CD4-positive, CD25-positive, alpha-beta regulatory T cell (primary cell): ENCODE measurements at places on chromosomes 4 and X.

DNA sequence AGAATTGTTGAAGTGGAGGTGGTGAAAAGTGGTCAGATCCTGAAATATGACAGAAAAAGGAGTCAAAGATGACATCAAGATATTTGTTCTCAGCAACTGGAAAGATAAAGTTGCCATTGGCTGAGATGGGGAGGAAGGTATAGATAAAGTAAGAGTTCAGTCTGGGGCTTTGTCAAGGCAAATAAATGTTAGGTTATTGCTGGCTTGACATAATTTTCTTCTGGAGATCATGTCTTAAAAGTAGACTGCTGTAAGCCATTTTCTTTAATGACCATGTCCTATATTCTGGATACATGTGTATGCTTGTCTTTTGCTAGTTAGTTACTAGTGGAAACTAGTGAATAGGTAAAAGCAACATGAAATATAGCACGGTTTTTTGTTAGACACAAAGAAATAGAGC, 5.6 kb downstream of the USP53 start:
- DNase-seq, result no peak

GRCh38 chrX:96721354-96721753, 36.7 kb downstream of the DIAPH2 start:
- DNase-seq, result no peak

DNA sequence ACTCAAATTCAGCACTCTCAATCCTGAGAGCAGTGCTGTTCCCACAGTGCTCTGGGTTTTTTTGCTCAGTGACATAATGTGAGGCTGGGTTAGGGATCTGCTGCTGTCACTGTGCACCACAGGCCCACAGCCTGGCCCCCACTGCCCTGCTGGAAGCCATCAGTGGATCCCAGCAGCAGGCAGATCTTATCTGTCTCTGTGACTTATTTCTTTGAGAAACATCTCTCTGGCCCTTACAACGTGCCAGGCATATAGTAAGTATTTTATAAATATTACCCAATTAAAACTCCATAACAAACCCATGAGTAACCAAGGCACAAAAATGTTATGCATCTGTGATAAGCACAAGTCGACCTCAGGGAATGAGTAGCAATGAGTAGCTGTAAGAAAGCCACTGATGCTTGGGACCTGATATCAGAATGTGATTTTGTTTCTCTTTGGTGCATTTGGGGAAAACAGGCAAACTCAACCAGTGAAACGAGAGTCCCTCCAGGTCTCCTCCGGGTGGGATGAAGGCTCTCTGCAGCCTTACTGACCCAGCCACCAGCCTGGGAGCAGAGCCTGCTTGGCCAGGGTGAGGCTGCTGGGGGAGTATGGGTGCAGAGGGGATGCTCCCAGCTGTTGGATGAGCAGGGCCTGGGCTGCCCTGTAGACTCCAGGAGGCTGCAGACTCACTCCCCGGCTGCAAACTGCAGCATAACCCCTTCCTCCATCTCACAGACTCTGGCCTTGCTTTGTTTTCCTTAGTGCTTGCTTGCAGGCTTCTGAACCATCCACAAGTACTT, 172.7 kb upstream of the LNX1 start:
- no peak for DNase-seq

DNA sequence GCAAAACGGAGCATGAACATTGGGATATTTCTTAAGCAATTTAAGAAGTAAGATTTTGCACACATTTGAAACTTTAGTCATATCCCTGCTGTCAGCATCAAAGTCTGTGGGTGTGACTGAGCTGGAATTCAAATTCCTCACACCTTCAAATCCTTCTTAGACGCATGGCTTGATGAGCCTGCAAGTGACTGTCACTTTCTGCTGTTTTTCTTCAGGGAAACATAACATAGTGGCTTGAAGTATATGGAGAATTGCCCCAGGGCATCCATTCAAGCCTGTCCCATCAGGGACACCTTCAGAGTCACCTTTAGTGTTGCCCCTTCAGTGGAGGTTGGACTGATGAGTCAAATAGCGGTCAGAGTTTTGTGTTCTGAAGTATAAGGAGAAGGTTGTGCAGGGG, 17.4 kb downstream of the FHDC1 start:
- no peak for DNase-seq
